ENCODE measurements at places on chromosomes 12 and 14. TPM values are rescaled to one million over a fixed set of nuclear protein-coding genes. Genes with fewer than 3 reads are reported as not detected.
A peak's percentile ranks its signal among the peaks of the same experiment; 100 is the strongest.

The DENR gene
- 54.6 TPM for total RNA-seq

The ABCC9 gene
- not detected for total RNA-seq

The RNASE3 gene
- total RNA-seq = not detected

The ATG101 gene
- total RNA-seq = 31.1 TPM

The TAS2R9 gene
- not detected for total RNA-seq

The TMTC2 gene
- total RNA-seq = 1.3 TPM

The PZP gene
- not detected for total RNA-seq

The SDR9C7 gene
- not detected for total RNA-seq

- DNase-seq = no peak
These were observed 135.3 kb downstream of the ACSS3 start for GRCh38 chr12:81212996-81213696.

DNA sequence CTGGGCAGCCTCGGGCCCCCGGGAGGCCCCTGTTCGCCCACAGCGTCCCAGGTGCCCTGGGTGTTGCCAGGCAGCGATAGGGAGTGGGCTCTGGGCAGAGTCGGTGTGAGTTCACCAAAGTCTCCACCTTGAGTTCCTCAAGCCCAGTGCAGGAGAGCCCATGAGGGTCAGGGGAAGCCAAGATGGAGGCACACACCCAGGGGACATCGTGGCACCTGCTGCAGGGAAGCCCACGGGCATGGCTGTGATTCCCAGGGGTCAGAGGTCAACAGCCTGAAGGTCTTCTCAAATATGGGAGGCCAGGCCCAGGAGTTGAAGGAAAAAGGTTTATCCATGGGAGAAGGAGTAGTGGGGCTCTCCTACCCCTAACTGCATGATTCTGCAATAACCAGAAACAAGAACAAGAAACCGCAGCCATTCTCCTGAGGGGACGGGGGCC, 148.8 kb downstream of the ADGRD1 start:
- no peak for DNase-seq

DNA sequence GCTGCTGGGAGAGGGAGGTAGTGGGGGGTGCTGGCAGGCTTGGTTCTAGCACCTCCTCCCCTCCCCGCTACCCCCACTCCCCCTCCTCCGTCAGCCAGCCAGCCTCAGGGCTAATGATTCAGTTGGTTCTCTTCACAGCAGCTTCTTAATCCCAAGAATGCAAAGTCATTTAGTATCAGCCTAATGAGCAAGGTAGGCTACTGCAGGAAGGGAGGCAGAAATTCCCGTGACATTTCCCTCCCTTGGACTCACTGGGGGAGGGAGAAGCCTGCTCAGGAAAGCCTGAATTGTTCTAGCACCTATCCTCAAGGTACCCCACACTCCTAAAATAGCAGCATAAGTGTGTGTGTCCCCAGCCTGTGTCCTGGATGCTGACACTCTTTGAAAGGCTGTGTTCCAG, 29.8 kb downstream of the ITPK1 start:
- no peak for DNase-seq

DNA sequence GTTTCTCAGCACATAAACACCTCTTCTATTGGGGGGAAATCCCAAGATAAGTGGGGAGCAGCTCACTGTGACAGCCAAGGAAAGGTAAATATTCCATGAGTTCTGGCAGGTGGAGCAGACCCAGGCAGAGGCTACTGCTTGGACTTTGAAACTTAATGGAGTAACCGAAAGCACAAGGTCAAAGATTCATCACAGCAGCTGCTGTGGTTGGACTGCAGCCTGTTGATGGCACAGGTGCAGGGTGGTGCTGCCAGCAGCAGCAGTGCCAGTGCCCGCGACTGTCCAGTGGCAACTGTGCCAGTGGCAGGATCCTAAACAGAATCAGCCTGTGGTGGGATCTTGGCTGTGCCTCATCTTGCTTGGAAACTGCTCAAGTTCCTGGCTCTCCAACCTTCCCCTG, 81.4 kb upstream of the ARID2 start:
- no peak for DNase-seq

DNA sequence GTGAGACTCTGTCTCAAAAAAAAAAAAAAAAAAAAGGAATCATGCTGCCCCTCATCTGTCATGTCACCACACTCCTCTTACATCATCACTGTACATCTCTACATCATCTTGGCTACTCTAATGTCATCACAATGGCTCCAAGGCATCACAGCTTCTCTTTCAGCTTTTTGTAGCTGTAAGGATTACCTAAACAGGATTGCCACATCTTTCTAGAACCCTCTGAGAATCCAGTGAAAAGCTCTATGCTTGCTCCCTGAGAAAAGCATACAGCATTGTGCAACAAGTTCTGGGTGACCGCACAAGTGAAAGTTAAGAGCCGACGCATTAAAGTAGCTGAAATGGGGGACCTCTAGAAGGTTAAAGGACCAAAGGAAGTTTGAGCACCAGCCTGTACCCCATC, 272.5 kb downstream of the C12orf50 start:
- no peak for DNase-seq

- DNase-seq = no peak
These were observed 7.8 kb downstream of the LRRK2 start for GRCh38 chr12:40232602-40233001.

DNA sequence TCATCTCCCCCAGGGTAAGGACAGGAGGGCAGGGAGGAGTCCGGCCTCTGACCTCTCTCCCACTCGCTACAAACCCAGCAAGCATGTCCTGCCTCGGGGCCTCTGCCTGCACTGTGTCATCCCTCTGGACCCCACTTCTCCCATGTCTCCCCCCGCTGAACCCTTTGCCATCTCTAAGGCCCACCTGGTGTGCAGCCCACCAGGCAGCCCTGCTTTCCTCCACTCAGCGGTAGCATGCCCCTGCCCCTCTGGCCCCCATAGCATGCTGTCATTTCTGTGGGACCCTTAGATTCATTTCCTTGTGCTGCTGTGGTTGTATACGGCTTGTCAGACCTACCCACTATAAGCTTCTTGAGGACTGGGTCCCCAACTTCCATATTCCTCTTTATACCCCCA, 17.7 kb downstream of the PAPLN start:
- no peak for DNase-seq

- no peak for DNase-seq
These were observed 69.7 kb upstream of the BTG1 start for GRCh38 chr12:92215358-92215757.

DNA sequence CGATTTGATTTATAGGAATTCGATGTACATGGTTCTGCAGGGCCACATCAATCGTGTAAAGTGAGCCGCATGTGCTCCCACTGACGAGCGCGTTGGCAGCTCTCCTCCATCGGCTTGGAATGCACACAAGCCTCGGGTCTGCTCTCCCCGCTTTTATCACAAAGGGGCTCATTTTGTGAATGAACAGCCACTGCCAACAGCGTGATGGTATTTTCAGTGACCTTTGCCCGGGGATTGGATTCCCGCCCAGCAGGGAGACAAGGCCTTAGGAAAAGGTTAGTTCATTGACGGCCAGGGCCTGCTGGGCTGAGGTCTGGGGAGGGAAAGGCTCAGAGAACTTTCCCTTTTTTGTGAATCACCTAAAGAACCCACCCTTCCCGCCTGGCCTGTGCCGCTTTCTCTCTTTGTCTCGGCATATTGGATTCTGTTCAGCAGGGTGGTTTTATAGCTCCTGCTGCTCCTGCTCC, 232.1 kb downstream of the MSRB3 start:
- DNase-seq = no peak

DNA sequence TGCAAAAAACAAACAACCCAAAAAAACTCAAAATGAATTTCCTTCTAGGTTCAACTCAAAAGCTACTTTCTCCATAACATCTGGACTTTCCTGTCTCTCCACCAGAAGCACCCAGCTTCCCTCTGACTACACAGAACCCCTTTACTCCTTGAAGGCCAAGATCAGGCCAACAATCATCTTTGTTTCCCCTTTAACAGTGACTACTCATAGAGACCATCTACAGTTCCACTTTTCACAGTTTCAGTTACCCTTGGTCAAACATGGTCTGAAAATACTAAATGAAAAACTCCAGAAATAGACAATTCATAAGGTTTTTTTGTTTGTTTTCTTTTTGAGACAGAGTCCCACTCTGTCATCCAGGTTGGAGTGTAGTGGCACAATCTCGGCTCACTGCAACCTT, 11.8 kb downstream of the GCH1 start:
- DNase-seq = no peak

- DNase-seq = no peak
These were observed 51.8 kb downstream of the PARP11 start for GRCh38 chr12:3821441-3821840.

DNA sequence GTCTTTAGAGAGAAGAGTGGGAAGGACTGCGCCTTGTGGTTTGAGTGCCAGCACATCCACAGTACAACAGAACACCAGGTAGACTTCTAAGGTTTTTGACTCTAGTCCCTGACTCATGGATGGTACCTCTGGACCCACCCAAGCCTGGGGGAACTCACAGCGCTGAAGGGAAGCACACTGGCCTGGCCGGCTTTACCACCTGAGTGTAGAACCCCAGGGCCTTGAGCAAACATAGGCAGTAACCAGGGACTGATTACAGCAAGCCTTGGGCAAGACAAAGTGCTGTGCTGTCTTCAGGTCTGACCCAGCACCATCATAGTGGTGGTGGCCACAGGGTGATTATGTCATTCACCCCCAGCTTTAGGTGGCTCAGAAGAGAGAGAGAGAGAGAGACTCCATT, 17.2 kb downstream of the EML5 start:
- no peak for DNase-seq

DNA sequence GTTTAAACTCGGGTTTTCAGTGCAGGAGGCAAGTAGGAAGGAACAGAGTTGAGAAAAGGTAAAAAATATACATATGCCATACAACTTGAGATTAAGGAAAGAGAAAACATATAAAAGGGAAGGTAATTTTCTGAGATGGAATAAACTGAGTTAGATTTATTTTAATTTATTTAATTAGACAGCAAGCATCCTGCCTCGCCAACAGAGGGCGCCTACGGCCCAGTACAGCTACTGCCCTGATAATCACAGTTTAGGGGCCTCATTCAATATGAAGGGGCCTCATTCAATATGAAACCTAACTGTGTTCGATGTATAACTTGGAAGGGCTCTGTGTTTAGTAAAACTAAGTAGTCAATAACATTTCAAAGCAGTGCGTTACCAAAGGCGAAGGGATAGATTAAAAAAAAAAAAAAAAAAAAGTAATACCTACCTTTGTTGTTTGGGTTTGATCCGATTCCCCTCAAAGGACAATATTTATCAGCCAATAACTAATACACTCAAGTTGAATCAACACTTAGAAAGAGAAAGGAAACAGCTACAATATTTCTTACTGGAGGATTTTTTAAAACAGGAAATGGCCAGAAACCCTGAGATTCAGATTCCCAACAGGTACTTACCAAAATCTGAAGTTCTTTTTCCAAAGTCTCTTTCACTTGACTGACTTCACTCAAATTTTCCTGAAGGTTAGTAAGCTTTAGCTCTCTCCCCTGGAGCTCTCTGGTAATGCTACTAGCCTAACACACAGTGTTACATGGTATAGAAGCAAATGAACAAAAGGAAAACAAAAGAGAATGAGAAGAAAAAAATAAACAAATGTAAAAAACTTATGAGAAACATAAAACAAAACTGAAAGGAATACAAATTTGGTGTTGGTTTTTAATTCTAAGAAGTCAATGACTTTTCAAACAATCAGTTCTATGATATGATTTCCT, 70.0 kb upstream of the VPS33A start:
- DNase-seq = peak; percentile 63

Measured in activated CD8-positive, alpha-beta T cell treated with anti-CD3 and anti-CD28 coated beads, Interleukin-2, amount 10 ng/mL, durations not matched to agents 7 days and 5 days (primary cell).